Activated CD4-positive, alpha-beta T cell treated with anti-CD3 and anti-CD28 coated beads, Interleukin-2, amount 10 ng/mL, durations not matched to agents 24 days and 14 days (primary cell): ENCODE measurements at places on chromosomes 2 and 18. TPM values are rescaled to one million over a fixed set of nuclear protein-coding genes. Genes with fewer than 3 reads are reported as not detected.

DNA sequence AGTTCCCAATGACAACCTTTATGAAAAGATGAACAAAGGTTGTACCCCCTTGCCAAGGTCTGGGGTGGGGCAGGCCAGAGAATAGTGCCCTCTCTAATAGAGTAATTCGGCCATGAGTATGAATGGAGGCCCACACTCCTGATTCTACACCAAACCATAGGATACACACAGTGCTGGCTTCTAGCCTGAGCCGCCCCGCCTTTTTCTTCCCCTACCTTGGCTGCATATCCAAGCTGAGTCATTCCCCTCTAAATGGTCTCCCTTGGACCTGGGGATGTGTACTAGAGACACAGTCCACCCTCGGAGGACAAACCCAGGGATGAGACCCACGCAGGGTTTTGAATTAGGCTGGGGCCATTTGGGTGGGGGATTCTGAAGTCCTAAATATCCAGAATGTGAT is 107.2 kb upstream of the CAPN13 start:
- no peak for DNase-seq

DNA sequence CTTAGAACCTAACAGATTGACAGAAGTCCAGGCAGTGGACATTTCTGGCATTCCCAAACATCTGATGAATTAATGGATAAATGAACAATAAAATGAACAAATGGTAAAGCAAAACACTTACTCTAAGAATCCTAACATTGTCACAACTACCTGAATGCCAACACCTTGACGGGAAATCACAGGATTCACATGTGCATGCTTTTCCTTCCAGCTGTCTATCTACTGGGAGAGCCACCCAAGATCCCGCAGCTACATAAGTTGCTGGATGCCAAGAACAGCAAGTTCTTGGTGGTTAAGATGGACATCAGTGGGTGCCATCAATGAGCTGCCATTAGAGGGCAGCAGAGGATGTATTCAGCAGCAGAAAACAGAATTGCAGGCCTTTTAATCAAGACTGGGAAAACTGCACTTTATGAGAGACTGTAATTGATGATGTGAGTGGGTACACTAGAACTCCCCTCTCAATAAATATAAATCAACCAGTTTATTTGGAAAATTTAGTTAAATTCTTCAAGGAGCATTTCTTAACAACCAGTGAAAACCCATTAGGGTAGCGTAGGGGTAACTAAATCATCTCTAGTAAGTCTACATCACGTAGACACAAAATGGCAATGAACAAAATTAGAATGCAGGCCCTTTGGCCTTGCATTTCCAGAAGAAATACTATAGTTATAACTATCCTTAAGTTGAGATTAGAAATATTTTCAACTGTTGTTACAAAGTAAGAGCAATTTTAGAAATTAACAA is 45.6 kb downstream of the SESTD1 start:
- DNase-seq = peak; percentile 85

DNA sequence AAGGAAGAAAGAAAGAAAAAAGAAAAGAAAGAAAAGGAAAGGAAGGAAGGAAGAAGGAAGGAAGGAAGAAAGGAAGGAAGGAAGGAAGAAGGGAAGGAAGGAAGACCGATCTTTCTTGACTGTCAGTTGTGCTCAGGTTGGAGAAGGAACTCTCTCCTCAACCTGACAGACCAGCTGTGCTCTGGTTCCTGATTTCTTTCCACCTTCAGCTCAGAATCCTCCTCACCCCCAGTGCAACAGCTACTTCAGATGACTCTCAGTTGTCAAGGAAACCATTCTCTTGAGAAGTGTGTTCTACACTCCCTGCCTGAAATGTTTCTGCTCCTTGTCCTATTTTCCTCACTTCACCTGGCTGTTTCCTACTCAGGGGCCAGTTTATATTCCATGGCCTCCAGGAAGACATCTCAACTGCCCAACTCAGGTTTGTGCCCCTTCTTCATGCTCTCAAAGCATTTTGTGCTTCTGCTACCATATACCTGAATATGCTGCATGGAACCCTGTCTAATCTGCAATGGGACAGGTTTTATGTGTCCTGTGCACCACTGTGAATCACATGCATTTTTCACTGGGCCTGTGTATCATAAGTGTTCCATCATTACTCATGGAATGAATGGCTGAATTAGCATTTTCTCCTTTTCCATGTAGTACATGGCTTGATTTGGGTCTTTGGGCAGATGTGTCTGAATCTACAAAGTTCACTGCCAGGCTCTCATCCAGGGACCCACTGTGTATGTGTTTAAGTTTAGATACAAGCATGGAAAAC is 32.8 kb upstream of the DOCK10 start:
- no peak for DNase-seq

- DNase-seq = no peak
Observed at GRCh38 chr2:117948615-117949014, 65.3 kb downstream of the CCDC93 start.

DNA sequence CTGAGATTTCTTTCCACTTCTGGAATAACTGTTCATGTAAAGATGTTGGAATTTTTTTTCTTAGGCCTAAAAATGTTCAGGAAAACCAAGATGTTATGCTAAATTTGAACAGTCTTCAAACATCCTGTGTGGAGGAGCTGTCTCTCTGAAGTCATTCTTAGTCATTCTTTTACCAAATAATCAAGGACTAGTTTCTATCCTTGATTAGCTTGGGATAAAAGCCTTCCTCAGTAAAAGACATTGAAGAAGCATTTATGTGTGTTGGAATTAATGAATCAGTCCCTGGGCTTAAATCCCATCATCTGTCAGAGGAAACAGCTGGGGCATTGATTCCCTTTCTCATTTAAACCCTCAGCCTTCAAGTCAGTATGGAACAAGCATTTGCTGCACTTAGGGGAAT is 300.1 kb upstream of the NXPH2 start:
- no peak for DNase-seq

DNA sequence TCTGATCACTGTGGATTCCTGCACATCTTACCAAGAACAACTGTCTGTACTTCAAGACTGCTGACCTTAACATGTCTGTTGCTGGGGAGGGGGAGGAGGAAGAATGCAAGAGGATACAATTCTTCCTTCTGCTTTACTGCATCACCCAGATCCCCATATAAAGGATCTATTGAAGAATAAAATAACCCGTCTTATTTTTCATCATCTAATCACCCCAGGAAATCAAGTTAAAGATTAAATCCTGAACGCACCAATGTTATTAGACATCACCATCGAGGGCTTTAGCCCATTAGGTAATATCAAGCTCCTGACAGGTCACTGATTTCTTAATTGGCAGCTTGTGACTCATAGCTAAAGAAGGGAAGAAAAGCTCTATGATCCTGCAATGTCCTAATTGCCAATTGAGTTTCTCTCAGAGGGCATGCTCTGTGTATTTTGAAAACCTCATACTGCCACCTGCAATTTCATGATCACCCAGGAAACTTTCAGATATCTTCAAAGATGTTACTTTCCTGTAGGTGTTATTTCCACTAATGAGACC is 75.4 kb upstream of the KCNE4 start:
- no peak for DNase-seq

DNA sequence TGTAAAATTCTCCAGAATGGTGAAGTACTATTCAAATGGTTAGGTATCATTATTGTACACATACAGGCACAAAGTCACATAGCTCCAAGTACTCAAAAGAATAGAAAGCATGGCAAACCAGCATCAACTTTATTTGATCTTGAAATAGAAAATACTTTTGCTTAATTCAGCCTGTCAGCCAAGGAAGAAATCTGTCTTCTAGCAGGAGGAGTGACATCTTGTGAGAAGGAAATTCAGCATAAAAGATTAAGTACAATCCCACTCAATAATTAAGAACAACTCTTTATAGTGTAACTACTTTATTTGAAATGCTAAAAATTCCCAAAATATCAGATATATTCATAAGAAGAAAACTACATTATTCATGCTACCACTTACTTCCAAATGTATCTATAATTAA is 15.8 kb downstream of the DNAJC27 start:
- DNase-seq = no peak

DNA sequence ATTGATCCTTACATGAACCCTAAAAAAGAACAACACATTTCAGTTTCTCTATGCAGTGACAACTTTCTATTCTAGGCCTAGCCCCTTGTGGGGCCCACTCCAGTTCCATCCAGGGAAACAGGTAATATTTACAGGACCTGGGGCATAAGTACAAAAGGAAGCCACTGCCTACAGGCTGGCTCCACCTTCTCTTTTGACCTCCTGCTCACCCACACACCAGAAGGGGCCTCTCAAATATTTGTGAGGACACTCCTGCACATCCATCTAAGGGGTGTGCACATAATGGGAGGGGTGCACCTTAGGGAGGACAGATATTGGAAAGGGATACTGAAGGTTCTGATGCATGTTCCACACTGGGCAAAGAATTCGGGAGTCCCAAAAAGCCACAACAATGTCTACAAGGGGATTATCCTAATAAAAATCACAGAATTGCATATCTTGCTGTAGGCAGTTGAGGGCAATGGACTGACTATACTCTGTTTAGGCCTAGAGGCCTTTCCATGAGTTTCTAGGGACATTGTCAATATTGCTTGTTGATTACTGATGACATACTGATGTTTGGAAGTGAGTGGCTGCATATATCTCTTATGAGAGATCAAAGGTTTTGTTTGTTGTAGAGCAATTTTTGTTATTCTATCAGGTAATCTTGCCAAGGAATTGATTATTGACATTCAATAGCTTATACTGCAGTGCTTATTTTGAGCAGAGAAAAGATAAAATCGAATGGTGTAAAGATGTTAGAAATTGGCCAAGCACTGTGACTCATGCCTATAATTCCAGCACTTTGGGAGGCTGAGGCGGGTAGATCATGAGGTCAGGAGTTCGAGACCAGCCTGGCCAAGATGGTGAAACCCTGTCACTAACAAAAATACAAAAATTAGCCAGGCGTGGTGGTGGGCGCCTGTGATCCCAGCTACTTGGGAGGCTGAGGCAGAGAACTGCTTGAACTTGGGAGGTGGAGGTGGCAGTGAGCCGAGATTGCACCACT is 23.8 kb upstream of the HNRNPA3 start:
- DNase-seq = no peak

- no peak for DNase-seq
Observed at GRCh38 chr2:240018071-240018750, 6.9 kb downstream of the NDUFA10 start.

The GPR35 gene
- 7.1 and 8.7 TPM in 2 replicates for total RNA-seq

The ALK gene
- total RNA-seq = not detected in 2 replicates

The ITGB1BP1 gene
- total RNA-seq = 121 and 131 TPM in 2 replicates

The CIB4 gene
- total RNA-seq = not detected in 2 replicates
